MCF 10A (cell line): ENCODE measurements at places on chromosomes 2 and 18. TPM values are rescaled to one million over a fixed set of nuclear protein-coding genes. Genes with fewer than 3 reads are reported as not detected.

Gene PROKR1
- total RNA-seq = not detected in 2 replicates

Gene ATOH8
- 0.72 and 1.2 TPM in 2 replicates for total RNA-seq

Gene IL36B
- not detected in 2 replicates for total RNA-seq

- peak; percentile 76 for DNase-seq
These were observed 13.1 kb downstream of the DAW1 start for GRCh38 chr2:227884511-227884947.

GRCh38 chr2:174623690-174624089 is 26.1 kb upstream of the WIPF1 start:
- DNase-seq = no peak

DNA sequence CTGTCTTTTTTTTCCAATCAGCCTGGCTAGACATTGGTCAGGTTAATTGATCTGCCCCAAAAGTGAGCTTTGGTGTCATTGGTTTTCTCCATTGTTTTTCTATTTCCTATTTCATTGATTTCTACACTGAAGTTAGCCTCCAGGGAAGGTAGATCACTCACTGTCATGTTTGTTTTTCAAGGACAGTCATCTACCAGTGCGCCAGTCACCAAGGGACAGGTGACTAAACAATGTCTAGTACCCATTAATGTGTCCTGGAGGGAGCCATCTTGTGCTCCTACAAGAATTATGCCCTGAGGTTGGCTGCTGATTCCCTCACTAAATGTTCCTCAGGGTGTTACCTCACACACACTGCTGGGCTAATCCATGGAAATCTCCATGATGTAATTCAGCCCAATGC is 17.6 kb upstream of the USP40 start:
- DNase-seq = no peak

- no peak for DNase-seq
These were observed 36.8 kb downstream of the DRC1 start for GRCh38 chr2:26438526-26438925.

DNA sequence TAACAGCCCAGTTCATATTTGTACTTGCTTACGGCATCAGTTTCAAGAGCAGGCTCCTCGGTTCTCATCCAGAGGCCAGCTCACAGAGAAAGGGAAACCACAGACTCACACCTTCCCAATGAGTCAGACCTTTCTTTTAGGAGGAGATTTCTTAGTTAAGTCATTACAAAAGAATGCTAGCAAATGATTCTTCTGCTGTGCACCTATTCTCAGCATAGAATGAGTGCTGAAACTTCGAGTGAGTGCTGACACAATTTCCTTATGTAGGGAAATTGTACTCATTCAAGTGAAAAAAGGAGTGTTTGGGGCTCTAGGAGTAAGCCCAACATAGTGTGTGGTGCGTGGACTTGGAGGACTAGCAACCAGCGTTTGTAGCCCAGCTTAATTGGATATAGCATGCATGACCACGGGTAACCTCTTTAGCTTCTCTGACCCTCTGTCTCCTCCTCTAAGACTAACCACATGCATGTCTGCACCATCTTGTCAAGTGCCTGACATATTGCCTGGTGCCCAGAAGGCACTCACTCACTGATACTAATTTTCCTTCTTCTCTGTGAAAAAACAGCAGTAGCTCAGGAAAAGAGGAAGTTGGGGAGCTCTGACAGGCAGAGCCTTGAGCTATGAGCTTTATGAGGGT is 87.0 kb downstream of the ALPK2 start:
- DNase-seq = peak; percentile 95

GRCh38 chr2:224870341-224870740 is 154.2 kb upstream of the CCDC195 start:
- no peak for DNase-seq

GRCh38 chr2:36444216-36444936 is 88.8 kb downstream of the CRIM1 start:
- DNase-seq = no peak

- peak; percentile 71 for DNase-seq
These were observed 25.0 kb upstream of the COPS8 start for GRCh38 chr2:237060534-237061312.
